GM10248 (cell line): ENCODE measurements at places on chromosomes 5 and 9.

DNA sequence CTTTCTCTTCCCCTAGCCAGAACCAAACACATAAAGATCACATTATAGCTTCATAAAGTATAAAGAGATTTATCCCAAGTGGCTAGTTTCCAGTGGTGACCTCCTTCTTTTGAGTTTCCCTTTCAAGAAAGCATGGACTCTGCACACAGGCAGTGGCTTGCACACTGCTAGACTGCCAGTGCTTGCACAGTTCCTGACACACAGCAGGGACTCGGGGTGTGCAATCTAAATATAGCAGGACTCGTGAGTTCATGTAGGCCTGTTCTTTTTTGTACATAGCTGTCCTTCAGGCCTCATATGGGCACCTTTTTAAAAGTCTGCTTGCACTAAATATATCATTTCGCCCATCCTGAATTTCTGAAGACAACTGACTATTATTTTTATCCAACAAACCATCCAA, 308.6 kb downstream of the FBXL7 start:
- DNase-seq: no peak

GRCh38 chr9:95065224-95065623, 252.3 kb downstream of the FANCC start:
- no peak for DNase-seq

DNA sequence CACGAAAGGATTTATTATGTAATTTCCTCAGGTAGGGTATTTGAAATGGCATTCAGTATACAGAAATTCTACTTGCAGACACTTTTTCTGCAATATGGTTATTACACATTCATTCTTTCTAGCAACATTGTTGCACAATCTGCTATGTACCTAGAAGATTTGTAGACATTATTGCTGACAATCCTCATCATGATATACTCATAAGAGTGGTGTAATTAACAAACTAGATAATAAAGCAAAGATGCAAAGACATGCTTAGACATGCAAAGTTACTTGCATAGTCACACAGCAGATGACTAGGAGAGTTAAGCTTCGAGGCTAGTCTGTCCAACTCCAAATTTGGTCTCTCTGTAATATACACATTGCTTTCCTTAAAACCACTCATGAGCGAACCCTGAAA, 317.1 kb downstream of the ASTN2 start:
- no peak for DNase-seq

DNA sequence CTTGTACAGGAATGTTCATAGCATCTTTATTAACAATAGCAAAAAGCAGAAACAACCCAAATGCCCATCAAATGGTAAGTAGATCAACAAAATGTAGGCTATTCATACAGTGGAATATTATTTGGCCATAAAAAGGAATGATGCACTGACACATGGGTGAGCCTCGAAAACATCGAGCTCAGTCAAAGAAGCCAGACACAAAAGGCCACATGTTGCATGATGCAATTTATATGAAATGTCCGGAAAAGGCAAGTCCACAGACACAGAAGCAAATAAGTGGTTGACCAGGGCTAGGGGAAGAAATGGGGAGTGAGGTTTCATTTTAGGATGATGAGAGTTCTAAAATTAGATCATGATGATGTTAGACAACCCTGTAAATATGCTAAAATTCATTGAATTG, 16.5 kb upstream of the SLC2A8 start:
- no peak for DNase-seq

DNA sequence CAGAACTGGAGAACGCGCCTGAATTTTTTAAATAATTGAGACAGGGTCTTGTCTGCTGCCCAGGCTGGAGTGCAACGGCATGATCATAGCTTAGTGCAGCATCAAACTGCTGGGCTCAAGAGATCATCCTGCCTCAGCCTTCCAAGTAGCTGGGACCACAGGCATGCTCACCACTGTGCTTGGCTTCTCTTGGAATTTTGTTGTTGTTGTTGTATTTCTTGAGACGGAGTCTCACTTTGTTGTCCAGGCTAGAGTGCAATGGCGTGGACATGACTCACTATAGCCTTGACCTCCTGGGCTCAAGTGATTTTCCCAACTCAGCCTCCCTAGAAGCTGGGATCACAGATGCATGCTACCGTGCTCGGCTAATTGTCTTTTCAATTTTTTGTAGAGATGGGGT, 58.4 kb upstream of the DAB2IP start:
- no peak for DNase-seq

GRCh38 chr5:96655506-96655905, 6.7 kb upstream of the CAST start:
- DNase-seq: no peak
